ENCODE measurements at places on chromosomes 7 and 10.

- DNase-seq: no peak
These were observed 16.9 kb downstream of the RPA3 start for GRCh38 chr7:7701527-7701926.

- DNase-seq: no peak
These were observed 9.8 kb upstream of the RTKN2 start for GRCh38 chr10:62278441-62278910.

GRCh38 chr10:123649676-123650075 lies 16.5 kb upstream of the GPR26 start:
- DNase-seq: no peak

DNA sequence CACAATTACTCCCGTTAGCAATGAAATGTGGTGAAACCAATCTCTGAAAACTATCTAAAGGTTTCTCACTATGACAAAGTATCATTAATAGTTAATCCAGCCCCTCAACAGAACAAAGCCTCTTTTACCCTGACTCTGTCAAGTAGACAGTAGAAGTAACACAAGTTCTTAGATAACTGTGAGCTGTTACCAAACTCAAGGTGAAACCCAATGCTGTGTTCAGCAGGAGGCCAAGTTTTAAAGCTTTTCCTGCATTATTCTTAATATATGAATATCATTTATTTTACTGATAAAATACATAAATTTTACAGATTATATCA lies 109.1 kb downstream of the SRPK2 start:
- no peak for DNase-seq

GRCh38 chr7:99004216-99004615 lies 125.9 kb downstream of the TRRAP start:
- DNase-seq: no peak

- DNase-seq: no peak
These were observed 952 bp upstream of the MAFK start for GRCh38 chr7:1529383-1530116.

GRCh38 chr10:131511391-131511790 lies 199.9 kb upstream of the TCERG1L start:
- no peak for DNase-seq

GRCh38 chr10:69415951-69416350 lies 767 bp downstream of the TACR2 start:
- no peak for DNase-seq

- no peak for DNase-seq
These were observed 127.6 kb downstream of the TNS3 start for GRCh38 chr7:47454069-47454973.

DNA sequence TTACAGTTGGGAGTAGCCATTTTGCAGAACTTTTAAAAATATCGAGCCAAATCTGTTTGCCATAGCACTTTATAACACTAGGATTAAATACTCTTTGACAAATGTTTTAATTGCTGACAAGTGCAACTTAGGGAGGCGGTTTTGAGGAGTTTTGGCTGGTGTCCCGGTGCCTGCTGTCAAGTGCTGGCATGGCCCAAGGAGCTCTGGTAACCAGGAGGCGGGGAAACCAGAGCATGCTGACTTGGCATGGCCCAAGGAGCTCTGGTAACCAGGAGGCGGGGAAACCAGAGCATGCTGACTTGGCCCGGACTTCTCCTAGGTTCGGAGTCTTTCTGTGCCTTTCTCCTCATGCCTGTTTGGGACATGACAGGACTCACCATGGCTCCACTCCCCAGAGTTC lies 30.8 kb upstream of the ZNF32 start:
- DNase-seq: no peak

DNA sequence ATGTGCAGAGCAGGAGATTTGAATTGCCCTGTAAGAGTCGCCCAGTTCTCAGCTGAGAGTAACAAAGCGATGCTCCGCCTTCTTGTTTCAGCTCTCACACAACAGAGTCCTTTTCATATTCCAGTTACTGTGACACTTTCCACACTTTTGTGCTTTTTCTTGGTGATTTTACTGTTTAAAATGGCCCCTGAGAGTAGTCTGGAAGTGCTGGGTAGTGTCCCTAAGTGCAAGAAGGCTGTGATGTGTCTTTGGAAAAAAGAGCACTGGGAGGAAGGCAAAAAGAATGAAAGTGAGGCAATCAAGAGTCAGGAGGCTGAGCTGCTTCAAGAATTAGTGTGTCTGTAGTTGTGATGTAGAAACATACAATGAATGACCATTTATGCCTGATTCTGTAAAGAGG lies 201.2 kb upstream of the SEMA3E start:
- DNase-seq: no peak

DNA sequence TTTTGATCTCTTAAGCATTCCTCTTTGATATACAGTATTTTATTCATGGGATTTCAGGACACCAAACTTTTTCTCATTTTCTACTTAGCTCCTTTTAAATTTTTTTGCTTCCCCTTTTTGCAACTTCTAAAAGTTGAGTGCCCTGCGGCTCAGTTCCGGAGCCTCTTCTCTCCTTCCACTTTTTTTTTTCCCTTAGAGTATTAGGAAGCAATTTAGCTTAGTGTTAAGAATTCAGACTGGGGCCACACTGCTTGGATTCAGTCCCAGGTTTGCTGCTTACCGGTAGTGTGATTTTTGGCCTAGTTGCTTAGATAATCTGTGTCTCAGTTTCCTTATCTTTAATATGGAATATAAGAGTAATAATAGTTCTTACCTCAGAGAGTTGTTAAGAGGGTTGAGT lies 3.4 kb downstream of the STAM start:
- DNase-seq: peak; percentile 92

Data from Kasumi-1 (cell line).